ENCODE measurements at places on chromosomes 6 and 20.

DNA sequence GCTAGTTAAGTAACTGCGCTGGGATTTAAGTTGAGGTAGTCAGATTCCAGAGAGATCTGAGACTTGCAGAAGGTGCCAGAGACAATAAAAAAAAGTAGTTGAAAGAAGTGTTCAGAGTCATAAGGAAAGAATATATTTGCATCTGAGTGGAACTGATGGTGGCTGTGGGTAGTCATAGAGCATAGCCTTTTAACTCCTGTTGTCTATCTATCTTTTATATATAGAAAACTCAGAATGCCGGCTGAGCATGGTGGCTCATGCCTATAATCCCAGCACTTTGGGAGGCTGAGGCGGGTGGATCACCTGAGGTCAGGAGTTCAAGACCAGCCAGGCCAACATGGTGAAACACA lies 62.0 kb downstream of the CARMIL1 start:
- DNase-seq = no peak

GRCh38 chr6:100412872-100413271 lies 51.8 kb downstream of the SIM1 start:
- DNase-seq = no peak

GRCh38 chr20:45998337-45998736 lies 10.4 kb upstream of the MMP9 start:
- no peak for DNase-seq

DNA sequence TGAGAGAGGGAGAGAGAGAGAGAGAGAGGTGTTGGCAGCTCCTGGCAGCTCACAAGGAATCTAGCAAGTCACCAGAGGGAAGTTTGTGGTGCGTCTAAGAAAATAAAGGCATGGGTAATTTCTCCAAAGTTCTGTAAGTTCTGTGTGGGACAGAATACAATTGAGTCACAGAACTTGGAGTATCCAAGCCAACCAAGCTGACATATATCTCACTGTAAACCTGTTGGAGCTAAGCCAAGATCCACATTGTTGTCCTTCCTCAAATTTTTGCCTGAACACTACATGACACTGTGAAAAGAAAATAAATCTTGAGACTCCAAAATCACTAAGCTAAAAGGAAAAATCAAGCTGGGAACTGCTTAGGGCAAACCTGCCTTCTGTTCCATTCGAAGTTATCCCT lies 436.7 kb downstream of the MEI4 start:
- no peak for DNase-seq

DNA sequence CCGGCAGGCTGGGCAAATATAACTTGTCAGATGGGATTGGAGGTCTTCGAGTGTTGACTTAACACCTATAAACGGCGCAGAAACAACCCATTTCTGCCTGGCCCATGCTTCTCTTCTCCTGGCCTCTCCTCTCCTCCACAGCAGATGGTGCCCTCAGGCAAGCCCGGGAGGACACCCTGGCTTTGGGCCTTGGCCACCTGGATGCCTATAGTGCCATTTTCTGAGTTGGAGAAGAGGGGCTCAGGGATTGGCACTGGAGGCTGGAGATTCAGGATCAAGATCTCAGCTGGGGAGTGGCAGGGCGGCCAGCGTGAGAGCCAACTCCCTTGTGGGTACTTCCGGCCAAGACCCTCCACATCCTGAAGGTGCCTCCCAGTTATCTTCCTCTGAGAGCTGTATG lies 211.9 kb upstream of the PMEPA1 start:
- no peak for DNase-seq

GRCh38 chr20:39853636-39854035 lies 835.4 kb downstream of the MAFB start:
- DNase-seq = no peak

Measured in NCI-H1092 (cell line).